ENCODE measurements at places on chromosomes 16 and 17.

- DNase-seq = no peak
- H3K27ac ChIP-seq = no peak overlapping the region
- no peaks in the 10 kb centered on the region for H3K4me1 ChIP-seq
Observed at GRCh38 chr16:79801646-79802045, 201.1 kb upstream of the MAF start.

- H3K36me3 ChIP-seq = no peaks in the 10 kb centered on the region
- DNase-seq = no peak
- H3K4me1 ChIP-seq = peaks cover 35% of the 10 kb centered on the region
- H3K27me3 ChIP-seq = no peaks in the 10 kb centered on the region
- no peak overlapping the region for H3K4me3 ChIP-seq
- peak overlapping the region; percentile 93 for H3K27ac ChIP-seq
Observed at GRCh38 chr17:45263477-45263860, 1.6 kb upstream of the SPATA32 start.

- H3K4me1 ChIP-seq = peaks cover 44% of the 10 kb centered on the region
- no peak overlapping the region for H3K27ac ChIP-seq
- no peak for DNase-seq
- no peak overlapping the region for H3K4me3 ChIP-seq
- H3K27me3 ChIP-seq = no peaks in the 10 kb centered on the region
- H3K36me3 ChIP-seq = peaks cover 3% of the 10 kb centered on the region
Observed at GRCh38 chr16:53785044-53785443, 81.1 kb downstream of the FTO start.

GRCh38 chr16:68793401-68793857 is 49.9 kb upstream of the TANGO6 start:
- no peaks in the 10 kb centered on the region for H3K27me3 ChIP-seq
- H3K27ac ChIP-seq = no peak overlapping the region
- H3K4me1 ChIP-seq = no peaks in the 10 kb centered on the region
- no peaks in the 10 kb centered on the region for H3K36me3 ChIP-seq

DNA sequence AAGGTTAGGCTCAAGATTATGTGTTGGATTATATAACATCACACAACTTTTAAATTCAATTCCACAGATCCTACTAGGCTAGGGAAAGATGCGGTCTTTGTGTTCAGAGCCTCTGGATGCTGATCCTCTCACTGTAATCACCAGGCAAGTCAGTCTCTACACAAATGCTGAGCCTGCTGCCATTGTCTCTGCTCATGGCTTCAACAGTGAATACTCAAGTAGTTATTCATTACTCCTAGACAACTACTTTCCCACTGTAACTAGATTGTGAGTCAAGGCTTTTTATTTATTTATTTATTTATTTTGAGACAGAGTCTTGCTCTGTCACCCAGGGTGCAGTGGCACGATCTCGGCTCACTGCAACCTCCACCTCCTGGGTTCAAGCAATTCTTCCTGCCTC is 15.8 kb upstream of the NDUFAB1 start:
- no peak overlapping the region for H3K4me3 ChIP-seq
- H3K27me3 ChIP-seq = no peaks in the 10 kb centered on the region
- no peak for DNase-seq
- H3K36me3 ChIP-seq = peaks cover 4% of the 10 kb centered on the region

GRCh38 chr17:8133941-8134340 is 10.0 kb upstream of the HES7 start:
- H3K27ac ChIP-seq = no peak overlapping the region
- no peak overlapping the region for H3K4me3 ChIP-seq
- no peak for DNase-seq
- H3K27me3 ChIP-seq = no peaks in the 10 kb centered on the region
- H3K36me3 ChIP-seq = no peaks in the 10 kb centered on the region
- no peaks in the 10 kb centered on the region for H3K4me1 ChIP-seq

- H3K4me1 ChIP-seq = peaks cover 39% of the 10 kb centered on the region
- peaks cover 37% of the 10 kb centered on the region for H3K36me3 ChIP-seq
Observed at GRCh38 chr17:76102944-76103273, 678 bp downstream of the EXOC7 start.

DNA sequence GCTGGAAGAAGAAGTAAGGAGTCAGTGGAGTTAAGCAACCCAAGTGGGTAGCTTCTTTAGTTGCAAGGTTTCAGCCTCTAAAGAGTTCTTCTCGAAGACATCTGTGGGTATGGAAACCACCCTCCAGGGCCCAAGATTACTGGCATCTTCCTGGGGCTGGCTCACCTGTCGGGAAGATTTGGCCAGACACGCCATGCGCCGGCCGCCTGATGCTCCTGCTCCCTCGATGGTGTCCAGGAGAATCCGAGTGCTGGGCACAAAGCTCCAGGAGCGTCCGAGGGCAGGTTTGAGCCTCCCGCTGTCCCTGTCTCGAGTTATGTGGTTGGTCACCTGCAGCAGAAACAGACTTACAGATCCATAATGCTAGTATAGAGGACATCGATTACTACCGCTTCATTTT is 18.6 kb downstream of the RAD51D start:
- no peak overlapping the region for H3K27ac ChIP-seq
- no peaks in the 10 kb centered on the region for H3K27me3 ChIP-seq
- DNase-seq = no peak
- no peak overlapping the region for H3K4me3 ChIP-seq
- H3K36me3 ChIP-seq = peaks cover 62% of the 10 kb centered on the region
- H3K4me1 ChIP-seq = peaks cover 5% of the 10 kb centered on the region

DNA sequence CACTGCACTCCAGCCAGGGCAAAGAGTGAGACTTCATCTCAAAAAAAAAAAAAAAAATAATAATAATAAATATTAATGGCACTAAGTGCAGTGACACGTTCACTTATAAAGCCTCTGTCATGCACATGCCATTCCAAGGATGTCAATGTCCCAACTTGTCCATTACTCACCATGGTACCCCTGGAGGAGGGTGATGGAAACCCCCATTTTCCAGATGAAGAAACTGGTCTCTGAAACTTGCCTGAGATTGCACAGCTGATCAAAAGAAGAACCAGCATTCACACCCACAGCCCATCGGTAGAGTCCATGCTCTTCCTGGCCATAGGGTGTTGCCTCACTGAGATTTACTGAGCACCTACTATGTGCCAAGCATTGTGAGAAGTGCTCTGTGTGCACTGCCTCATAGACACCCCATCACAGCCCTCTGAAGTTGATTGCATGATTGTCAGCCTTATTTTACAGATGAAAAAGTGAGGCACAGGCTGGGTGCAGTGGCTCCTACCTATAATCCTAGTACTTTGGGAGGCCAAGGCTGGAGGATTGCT is 123.7 kb downstream of the ABCC1 start:
- H3K27me3 ChIP-seq = no peaks in the 10 kb centered on the region
- peaks cover 22% of the 10 kb centered on the region for H3K4me1 ChIP-seq
- peak overlapping the region; percentile 84 for H3K27ac ChIP-seq
- H3K4me3 ChIP-seq = no peak overlapping the region
- DNase-seq = no peak

- H3K36me3 ChIP-seq = no peaks in the 10 kb centered on the region
- H3K27me3 ChIP-seq = peaks cover 27% of the 10 kb centered on the region
- DNase-seq = no peak
- H3K4me1 ChIP-seq = peaks cover 3% of the 10 kb centered on the region
Observed at GRCh38 chr16:10558305-10558704, 22.1 kb downstream of the EMP2 start.

GRCh38 chr16:64225696-64226095 is 896.2 kb downstream of the CDH11 start:
- H3K27me3 ChIP-seq = no peaks in the 10 kb centered on the region
- peaks cover 14% of the 10 kb centered on the region for H3K36me3 ChIP-seq
- no peaks in the 10 kb centered on the region for H3K4me1 ChIP-seq
- DNase-seq = no peak
- H3K4me3 ChIP-seq = no peak overlapping the region
- no peak overlapping the region for H3K27ac ChIP-seq

- no peak overlapping the region for H3K4me3 ChIP-seq
- no peaks in the 10 kb centered on the region for H3K27me3 ChIP-seq
- no peak overlapping the region for H3K27ac ChIP-seq
- H3K4me1 ChIP-seq = no peaks in the 10 kb centered on the region
Observed at GRCh38 chr16:75965504-75966374, 239.4 kb upstream of the CPHXL start.

GRCh38 chr17:17303010-17303846 is at the start of gene NT5M:
Gene NT5M, plus strand, starts transcription at chr17:17303373. Its CDS starts 178 bp downstream, at chr17:17303551.
- no peaks in the 10 kb centered on the region for H3K36me3 ChIP-seq
- peak; percentile 78 for DNase-seq
- H3K4me1 ChIP-seq = peaks cover 30% of the 10 kb centered on the region
- no peaks in the 10 kb centered on the region for H3K27me3 ChIP-seq
- peak within 1 kb of the TSS; percentile 93 for H3K4me3 ChIP-seq
- peak within 1 kb of the TSS; percentile 89 for H3K27ac ChIP-seq

- peaks cover 25% of the 10 kb centered on the region for H3K27me3 ChIP-seq
- H3K4me1 ChIP-seq = peaks cover 6% of the 10 kb centered on the region
- H3K27ac ChIP-seq = no peak overlapping the region
Observed at GRCh38 chr17:50834429-50835300, 721 bp upstream of the WFIKKN2 start.

- peak; percentile 77 for DNase-seq
- H3K4me1 ChIP-seq = peaks cover 29% of the 10 kb centered on the region
- peaks cover 90% of the 10 kb centered on the region for H3K27me3 ChIP-seq
- peak overlapping the region; percentile 92 for H3K4me3 ChIP-seq
- H3K36me3 ChIP-seq = peaks cover 3% of the 10 kb centered on the region
- peak overlapping the region; percentile 56 for H3K27ac ChIP-seq
Observed at GRCh38 chr17:49968405-49969133, 421 bp upstream of the DLX4 start.

DNA sequence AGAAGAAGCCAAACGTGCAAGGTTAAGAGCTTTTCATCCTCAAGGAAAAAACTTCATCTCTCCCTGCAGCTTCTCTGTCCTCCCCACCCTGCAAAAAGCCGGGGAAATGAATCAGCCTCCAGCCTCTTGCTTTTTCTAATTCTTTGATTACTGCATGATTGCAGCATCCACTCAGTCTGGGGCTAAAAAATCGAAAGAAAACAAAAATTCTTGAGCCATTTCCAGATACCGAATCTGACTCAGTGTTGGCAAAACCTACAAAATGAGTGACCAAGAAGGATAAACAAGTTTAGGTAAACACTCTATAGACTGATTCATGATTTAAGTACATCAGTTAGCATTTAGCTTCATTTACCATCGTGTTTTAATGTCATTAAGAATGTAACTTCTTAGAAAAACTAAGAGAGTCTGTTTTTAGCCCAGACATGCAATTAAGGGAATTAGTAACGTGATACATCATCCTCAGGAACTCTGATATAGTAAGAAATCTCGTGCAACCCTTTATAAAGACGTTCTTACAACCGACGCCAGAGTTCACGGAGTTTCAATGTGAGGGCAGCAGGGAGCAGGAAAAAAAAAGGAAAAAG is 287.3 kb upstream of the FOXF1 start:
- no peak overlapping the region for H3K27ac ChIP-seq
- no peaks in the 10 kb centered on the region for H3K4me1 ChIP-seq
- peaks cover 4% of the 10 kb centered on the region for H3K36me3 ChIP-seq
- DNase-seq = no peak

- peaks cover 34% of the 10 kb centered on the region for H3K4me1 ChIP-seq
- no peak overlapping the region for H3K27ac ChIP-seq
- no peaks in the 10 kb centered on the region for H3K36me3 ChIP-seq
- H3K27me3 ChIP-seq = no peaks in the 10 kb centered on the region
Observed at GRCh38 chr16:12543700-12544476, 259.8 kb downstream of the CPPED1 start.

- no peaks in the 10 kb centered on the region for H3K4me1 ChIP-seq
- no peak overlapping the region for H3K4me3 ChIP-seq
- DNase-seq = no peak
- no peak overlapping the region for H3K27ac ChIP-seq
Observed at GRCh38 chr16:65119435-65119834, 2.4 kb downstream of the CDH11 start.

- H3K27me3 ChIP-seq = no peaks in the 10 kb centered on the region
- H3K36me3 ChIP-seq = peaks cover 31% of the 10 kb centered on the region
- DNase-seq = no peak
- H3K4me1 ChIP-seq = peaks cover 2% of the 10 kb centered on the region
- no peak overlapping the region for H3K4me3 ChIP-seq
- H3K27ac ChIP-seq = no peak overlapping the region
Observed at GRCh38 chr16:15610369-15610871, 32.5 kb downstream of the MARF1 start.

GRCh38 chr17:82414548-82415281 is 3.4 kb upstream of the HEXD start:
- no peaks in the 10 kb centered on the region for H3K27me3 ChIP-seq
- peak; percentile 72 for DNase-seq
- H3K4me1 ChIP-seq = peaks cover 27% of the 10 kb centered on the region

DNA sequence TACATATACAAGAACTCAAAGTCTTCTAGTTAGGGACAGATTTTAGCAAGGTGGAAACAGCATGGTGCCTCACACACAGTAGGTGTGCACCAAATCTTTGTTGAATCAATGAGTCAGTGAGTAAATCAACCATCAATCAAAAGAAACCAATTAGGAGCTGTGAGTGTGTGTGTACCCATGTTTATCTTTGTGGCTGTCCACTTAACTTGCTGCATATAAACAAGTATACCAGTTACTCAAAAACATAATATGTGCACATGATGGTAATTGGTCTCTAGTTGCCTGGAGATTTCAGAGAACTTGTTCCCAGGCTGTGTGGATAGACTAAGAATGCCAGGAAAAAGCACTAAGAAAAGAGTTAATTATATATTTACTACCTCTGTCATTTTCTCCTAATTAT is 272.2 kb upstream of the CCL2 start:
- H3K4me1 ChIP-seq = no peaks in the 10 kb centered on the region
- DNase-seq = no peak
- H3K27ac ChIP-seq = no peak overlapping the region
- no peak overlapping the region for H3K4me3 ChIP-seq
- peaks cover 15% of the 10 kb centered on the region for H3K27me3 ChIP-seq
- no peaks in the 10 kb centered on the region for H3K36me3 ChIP-seq

DNA sequence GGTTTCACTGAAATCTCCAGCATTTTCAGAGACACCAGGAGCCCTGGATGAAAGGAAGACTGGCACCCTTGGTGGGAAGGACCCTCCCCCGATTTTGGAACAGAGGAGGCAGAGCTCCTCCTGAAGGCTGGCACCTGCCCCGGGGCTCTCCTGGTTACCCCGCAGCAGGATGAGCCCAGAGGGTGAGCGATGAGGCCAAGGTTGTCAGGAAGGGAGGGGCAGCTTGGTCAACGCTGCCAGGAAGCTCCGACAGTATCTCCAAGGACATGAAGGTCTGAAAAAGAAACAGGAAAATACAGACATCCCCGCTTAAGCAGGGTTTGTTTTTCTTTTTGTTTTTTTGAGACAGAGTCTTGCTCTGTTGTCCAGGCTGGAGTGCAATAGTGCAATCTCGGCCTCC is 15.5 kb upstream of the ACSF3 start:
- H3K4me3 ChIP-seq = no peak overlapping the region
- no peaks in the 10 kb centered on the region for H3K36me3 ChIP-seq
- no peaks in the 10 kb centered on the region for H3K4me1 ChIP-seq
- DNase-seq = no peak
- H3K27ac ChIP-seq = no peak overlapping the region

- peaks cover 44% of the 10 kb centered on the region for H3K4me1 ChIP-seq
- H3K27ac ChIP-seq = peak overlapping the region; percentile 50
- H3K4me3 ChIP-seq = no peak overlapping the region
- DNase-seq = no peak
- no peaks in the 10 kb centered on the region for H3K27me3 ChIP-seq
Observed at GRCh38 chr17:14325618-14326167, 24.8 kb downstream of the HS3ST3B1 start.

- DNase-seq = no peak
- no peak overlapping the region for H3K27ac ChIP-seq
- H3K27me3 ChIP-seq = peaks cover 13% of the 10 kb centered on the region
- H3K4me1 ChIP-seq = peaks cover 3% of the 10 kb centered on the region
- H3K4me3 ChIP-seq = no peak overlapping the region
Observed at GRCh38 chr17:79031996-79032875, 8.3 kb downstream of the C1QTNF1 start.
